ENCODE measurements at places on chromosomes 1 and 21. TPM values are rescaled to one million over a fixed set of nuclear protein-coding genes. Genes with fewer than 3 reads are reported as not detected.

GRCh38 chr1:246934765-246935164 is 3.0 kb upstream of the AHCTF1 start:
- no peak for DNase-seq

GRCh38 chr1:212699625-212700222 is at the start of gene BATF3:
BATF3 (minus strand) TSS chr1:212699840; CDS start chr1:212699762, 78 bp downstream.
- DNase-seq = peak; percentile 15

The NHLH1 gene
- total RNA-seq = 0.51 TPM

The SRRM1 gene
- 63.5 TPM for total RNA-seq

- peak; percentile 46 for DNase-seq
Observed at GRCh38 chr1:20371411-20371810, 80.7 kb downstream of the VWA5B1 start.
